ENCODE measurements at places on chromosomes 11 and 22. TPM values are rescaled to one million over a fixed set of nuclear protein-coding genes. Genes with fewer than 3 reads are reported as not detected.

- DNase-seq, result no peak
Measured at GRCh38 chr11:19978668-19979518, 181.4 kb downstream of the DBX1 start.

GRCh38 chr11:130295657-130296056, 19.1 kb downstream of the ZBTB44 start:
- no peak for DNase-seq

DNA sequence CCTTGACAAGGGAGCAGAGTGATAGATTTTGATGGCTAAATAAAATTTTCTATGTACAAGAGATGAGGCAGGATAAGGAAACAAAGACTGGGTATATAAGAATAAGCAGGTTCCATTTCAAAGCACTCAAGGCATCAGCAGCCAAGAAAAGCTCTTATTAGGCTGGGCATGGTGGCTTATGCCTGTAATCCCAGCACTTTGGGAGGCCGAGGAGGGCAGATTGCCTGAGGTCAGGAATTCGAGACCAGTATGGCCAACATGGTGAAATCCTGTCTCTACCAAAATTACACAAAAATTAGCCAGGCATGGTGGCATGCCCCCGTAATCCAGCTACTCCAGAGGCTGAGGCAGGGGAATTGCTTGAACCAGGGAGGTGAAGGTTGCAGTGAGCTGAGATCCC, 563.4 kb upstream of the CCDC179 start:
- no peak for DNase-seq

DNA sequence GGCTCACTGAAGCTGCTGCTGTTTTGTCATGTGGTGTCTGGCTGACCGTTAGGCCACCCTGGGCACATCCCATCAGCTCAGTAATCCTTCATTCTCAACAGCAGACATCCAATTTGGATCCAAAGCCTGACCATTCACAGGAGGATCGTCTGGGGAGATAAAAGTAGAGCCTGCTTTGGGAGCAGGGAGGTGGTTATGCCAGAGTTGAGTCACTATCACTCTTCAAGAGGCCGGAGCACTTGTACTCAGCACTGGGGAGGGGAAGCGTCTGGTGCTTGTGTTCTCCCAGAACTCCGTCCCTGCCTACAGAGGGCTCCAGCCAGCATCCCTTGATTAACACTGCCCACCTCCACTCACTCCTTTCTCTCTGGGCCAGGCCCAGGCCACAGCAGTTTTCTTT, 382.6 kb downstream of the OPCML start:
- no peak for DNase-seq

DNA sequence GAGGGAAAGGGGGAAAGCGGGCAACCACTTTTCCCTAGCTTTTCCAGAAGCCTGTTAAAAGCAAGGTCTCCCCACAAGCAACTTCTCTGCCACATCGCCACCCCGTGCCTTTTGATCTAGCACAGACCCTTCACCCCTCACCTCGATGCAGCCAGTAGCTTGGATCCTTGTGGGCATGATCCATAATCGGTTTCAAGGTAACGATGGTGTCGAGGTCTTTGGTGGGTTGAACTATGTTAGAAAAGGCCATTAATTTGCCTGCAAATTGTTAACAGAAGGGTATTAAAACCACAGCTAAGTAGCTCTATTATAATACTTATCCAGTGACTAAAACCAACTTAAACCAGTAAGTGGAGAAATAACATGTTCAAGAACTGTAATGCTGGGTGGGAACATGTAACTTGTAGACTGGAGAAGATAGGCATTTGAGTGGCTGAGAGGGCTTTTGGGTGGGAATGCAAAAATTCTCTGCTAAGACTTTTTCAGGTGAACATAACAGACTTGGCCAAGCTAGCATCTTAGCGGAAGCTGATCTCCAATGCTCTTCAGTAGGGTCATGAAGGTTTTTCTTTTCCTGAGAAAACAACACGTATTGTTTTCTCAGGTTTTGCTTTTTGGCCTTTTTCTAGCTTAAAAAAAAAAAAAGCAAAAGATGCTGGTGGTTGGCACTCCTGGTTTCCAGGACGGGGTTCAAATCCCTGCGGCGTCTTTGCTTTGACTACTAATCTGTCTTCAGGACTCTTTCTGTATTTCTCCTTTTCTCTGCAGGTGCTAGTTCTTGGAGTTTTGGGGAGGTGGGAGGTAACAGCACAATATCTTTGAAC, 6.8 kb downstream of the MALAT1 start:
- DNase-seq, result no peak

DNA sequence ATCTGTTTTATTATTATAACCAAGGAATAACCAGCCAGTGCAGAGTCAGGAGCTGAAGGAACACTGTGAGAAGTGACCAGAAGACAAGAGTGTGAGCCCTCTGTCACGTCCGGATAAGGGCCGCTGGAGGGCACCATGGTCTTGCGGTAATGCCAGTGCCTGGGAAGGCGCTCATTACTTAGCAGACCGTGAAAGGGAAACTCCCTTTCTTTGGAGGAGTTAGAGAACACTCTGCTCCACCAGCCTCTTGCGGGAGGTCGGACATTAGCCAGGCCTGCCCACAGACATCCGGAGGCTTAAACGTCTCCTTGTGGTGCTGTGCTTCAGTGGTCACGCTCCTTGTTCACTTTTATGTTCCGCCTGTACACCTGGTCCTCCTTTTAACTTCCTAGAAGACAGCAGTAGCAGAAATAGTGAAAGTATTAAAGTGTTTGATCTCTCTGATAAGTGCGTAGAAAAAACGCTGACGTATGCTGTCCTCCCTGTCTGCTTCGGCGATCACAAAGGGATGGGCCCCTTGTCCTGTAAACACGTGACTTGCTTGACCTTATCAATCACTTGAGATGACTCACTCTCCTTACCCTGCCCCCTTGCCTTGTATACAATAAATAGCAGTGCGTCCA, 120.6 kb upstream of the LMO1 start:
- DNase-seq, result no peak

DNA sequence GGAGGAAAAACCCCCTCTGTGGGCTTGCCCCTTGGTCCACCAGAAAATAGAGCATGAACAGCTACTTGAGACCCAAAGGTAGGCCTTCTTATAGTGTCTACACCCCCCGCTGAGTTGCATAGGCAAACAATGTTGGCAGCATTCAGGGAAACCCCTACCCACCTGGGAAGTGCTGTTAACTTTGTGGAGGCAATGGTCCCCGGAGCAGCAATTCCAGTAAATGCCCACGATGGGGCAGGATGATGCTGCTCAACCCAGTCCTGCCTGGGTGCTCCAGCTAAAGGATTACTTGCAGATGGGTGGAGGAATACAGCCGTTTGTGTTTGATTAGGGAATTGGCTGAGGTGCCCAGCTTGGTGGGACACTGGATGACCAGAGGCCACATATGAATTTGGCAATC, 381.3 kb upstream of the ANO5 start:
- no peak for DNase-seq

DNA sequence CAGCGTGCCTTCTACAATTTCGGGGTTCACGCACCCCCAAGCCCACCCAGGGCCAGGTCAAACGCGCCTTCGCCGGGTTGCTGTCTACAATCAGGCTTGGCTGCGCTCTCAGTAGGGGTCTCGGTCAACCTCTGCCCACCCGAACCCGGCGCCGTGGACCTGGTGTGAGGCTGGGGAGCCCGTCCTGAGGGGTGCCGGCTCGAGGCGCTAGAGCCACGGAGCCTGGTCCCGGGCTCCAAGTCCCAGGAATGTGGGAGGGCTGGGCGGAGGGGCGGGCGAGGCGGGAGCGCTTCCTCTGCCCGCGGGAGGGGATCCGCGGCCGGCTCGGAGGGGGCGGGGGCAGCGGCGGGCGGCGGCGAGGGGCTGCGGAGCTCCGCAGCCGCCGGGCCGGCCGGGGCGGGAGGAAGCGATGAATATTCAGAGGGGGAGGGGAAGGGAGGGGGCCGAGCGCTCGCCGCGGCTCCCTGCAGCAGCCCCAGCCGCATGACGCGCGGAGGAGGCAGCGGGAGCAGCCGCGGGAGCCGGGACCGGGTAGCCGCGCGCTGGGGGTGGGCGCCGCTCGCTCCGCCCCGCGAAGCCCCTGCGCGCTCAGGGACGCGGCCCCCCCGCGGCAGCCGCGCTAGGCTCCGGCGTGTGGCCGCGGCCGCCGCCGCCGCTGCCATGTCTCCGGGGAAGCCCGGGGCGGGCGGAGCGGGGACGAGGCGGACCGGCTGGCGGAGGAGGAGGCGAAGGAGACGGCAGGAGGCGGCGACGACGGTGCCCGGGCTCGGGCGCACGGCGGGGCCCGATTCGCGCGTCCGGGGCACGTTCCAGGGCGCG, at the start of gene PTPRJ:
Gene PTPRJ (plus strand): TSS at position 472 of the 819 bp plus-strand sequence. CDS start 354 bp downstream, outside the sequence.
- peak; percentile 73 for DNase-seq

GRCh38 chr11:80188076-80188627, 747.3 kb upstream of the TENM4 start:
- DNase-seq, result no peak

GRCh38 chr11:124511745-124512144, 31.7 kb downstream of the OR8B12 start:
- DNase-seq, result no peak

- no peak for DNase-seq
Measured at GRCh38 chr11:79253280-79253679, 187.6 kb downstream of the TENM4 start.

- DNase-seq, result no peak
Measured at GRCh38 chr11:65643971-65644370, 6.1 kb downstream of the SIPA1 start.

GRCh38 chr22:18095101-18095805, 15.4 kb upstream of the TUBA8 start:
- DNase-seq, result no peak

- DNase-seq, result no peak
Measured at GRCh38 chr11:113448316-113448677, 26.9 kb downstream of the DRD2 start.

DNA sequence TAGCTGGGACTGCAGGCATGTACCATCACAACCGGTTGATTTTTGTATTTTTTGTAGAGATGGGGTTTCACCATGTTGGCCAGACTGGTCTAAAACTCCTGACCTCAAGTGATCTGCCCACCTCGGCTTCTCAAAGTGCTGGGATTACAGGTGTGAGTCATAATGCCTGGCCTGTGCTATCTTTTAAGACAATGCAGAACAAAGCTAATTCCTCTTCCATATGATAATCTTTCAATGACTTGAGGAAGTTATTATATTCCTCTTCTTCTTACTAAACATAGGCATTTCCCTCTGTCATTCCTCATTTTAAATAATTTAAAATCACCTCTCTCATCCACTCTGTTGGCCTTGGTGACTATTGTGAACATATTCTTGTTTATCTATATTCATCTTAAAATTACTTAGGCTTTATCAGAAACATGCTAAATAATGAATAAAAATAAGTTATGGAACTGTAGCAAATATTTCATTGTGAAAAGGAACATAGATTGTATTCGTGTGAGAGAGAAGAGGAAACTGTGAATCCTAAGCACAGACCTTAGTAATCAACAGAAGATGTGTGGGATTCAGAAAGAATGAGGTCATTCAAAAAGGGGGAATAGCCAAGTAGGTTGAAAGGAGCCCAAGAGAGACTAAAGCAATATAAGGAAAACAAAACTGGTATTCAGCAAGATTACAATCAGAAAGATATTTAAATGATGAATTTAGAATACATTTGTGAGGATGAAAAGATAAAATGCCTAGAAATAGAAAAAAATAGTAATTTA, 269.4 kb downstream of the TTC28 start:
- DNase-seq, result no peak

DNA sequence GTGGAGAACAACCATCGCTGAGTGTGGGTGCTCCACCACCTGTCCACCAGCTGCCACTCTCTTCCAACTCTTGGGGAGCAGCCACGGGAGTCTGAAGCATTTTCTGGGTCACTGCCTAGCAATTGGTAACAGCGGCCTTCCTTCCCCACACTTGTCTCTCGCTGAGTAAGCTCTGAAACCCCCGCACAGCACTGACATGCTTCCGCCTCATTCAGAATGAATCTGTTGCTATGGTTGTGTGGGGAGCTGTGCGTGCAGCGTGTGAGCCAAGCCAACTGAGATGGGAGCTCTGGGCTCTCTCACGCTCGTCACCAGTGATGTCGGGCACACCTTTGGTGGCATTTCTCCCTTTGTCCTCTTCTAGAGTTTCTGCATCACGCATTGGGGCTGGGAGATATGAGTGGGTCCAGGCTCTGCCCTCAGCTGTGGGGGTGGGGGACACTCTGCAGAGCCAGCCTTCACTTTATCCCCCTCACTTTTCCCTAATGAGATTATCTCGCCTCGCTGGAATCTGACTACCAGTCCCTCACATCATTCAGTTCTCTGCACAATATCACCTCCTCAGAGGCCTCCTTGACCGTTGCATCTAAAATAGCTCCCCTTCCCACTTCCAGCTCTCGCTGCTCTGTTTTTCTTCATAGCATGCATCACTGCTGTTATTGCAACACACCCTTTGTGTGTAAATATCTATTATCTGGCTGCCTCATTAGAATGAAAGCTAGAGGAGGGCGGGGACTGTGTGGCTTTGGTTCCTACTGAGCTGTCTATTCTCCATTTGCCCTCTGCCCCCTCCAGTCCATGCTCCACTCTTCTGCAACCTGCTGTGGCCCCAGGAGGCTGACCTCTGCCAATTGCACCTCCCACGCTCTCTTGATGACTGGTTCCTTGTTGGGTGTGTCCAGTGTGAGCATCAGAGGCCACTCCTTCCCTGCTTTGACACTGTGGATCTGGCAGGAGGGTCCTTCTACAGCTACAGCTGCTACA, 569.9 kb upstream of the CADM1 start:
- no peak for DNase-seq

GRCh38 chr11:65525546-65526480, 930 bp downstream of the SCYL1 start:
- no peak for DNase-seq

GRCh38 chr11:70660889-70661197, 262.5 kb downstream of the CTTN start:
- DNase-seq, result no peak

DNA sequence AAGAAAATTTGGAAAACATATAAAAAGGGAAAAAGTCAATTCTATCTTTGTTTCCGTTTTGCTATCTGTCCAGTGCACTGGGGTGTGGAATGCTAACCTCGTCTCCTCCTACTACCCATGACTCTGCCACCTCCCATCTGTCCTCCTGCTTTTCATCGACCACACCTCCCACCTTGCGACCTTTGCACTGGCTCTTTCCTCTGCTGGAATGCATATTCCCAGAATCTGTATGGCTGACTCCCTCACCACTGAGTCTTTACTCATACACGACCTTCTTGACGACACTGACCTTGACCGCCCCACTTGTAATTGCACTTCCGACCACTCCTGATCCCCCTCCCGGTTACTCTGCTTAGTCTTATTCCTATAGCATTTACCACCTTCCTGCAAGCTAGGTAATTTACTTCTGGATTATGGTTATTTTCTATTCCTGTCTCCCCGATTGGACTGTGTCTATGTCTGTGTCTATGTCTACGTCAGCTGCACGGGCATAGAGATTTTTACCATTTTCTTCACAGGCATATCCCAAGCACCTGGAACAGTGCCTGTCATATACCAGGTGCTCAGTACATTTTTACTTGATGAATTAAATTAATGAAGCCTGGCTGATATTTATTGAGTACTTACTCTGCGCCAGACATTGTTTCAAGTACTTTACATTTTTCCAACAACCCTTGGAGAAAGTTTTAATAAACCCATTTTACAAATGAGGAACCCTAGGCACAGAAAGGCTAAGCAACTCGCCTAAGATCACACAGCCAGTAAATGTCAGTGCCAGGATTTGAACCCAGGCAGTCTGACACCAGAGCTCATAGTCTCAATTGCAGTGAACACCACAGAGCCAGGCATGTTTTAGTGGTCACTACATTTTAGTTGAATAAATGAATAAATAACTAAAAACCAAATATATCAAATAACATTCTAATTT, 89.3 kb upstream of the SLC22A12 start:
- DNase-seq, result no peak

SLC25A18 gene
- total RNA-seq, result 0.35 TPM

TRIM21 gene
- 16.5 TPM for total RNA-seq

CD248 gene
- total RNA-seq, result 95.2 TPM

LBHD1 gene
- total RNA-seq, result 8.3 TPM

KIRREL3 gene
- 0.31 TPM for total RNA-seq

OR5D16 gene
- total RNA-seq, result not detected
